ENCODE measurements at places on chromosomes 5 and 9.

GRCh38 chr9:74006935-74007334 lies 490.2 kb upstream of the RORB start:
- DNase-seq, result no peak

DNA sequence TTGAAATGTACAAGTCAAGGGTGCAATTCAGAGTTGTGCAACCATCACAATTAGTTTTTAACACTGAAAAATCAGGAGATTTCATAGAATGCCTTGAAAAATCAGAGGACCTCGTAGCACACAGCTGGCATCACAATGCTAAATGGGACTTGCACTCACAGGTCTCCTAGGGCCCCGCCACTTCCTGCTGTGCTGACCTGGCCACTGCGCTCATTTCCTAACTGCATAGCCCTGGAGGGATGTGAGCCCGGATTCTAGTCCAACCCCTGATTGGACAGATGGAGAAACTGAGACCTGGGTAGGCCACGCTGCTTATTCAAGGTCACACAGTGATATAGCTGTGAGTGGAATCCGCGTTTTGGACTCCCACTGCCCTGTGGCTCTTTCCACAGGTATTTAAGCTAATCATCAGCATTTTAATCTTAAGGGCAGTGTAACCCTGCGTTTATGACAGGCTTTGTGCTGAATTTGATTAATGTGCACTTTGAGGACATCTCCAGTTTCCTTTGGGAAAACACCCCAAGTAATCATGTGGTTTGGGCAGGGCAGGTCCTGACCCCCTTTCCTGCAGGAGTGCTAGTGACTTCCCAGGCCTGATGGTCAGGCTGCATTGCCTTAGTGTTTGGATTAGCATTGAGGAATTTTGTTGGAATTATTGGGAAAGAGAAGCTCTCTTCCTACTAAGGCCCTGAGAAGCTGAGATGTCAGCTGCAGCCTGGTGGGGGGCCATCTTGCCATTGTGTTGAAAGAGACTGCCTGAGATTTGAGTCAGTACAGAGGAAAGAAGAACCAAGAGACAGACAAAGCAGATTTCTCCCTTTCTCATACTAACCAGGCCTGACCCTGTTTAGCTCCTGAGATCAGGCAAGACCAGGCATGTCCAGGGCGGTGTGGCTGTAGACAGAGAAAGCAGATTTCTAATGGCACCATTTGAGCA lies 36.2 kb downstream of the STC2 start:
- no peak for DNase-seq

DNA sequence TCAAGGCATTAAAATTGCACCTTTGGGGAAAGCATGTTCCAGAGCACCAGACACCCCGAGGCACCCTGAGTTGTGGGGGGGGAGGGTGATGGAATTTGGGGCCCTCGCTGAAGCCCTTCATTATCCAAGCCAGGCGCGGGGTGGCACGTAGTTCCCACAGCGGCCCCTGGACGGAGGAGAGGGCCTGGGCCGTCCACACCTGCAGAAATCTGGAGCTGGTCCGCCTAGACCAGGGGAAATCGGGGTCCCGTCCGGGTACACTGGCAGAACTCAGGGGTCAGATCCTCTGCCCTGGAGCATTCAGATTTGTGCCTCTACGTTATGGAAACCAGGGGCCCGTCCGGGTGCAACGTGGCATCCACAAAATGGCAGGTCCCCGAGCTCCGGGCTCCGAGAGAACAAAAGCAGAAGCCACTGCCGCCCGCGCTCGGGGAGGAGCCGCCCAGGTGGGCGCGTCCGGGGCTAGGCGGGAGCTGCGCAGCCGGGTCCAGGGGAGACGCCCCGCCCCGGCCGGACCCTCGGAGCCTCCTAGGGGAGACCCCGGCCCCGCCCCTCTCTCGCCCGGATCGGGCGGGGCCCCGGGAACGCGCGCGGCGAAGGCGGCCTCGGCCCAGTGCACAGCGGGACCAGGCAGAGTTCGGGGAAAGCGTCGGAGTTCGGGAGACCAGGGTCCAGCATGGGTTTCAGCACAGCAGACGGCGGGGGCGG lies at the start of gene PLEKHG4B:
PLEKHG4B (plus strand) TSS at position 613 of the 708 bp plus-strand sequence; CDS start at position 677, 64 bp downstream.
- DNase-seq, result no peak

DNA sequence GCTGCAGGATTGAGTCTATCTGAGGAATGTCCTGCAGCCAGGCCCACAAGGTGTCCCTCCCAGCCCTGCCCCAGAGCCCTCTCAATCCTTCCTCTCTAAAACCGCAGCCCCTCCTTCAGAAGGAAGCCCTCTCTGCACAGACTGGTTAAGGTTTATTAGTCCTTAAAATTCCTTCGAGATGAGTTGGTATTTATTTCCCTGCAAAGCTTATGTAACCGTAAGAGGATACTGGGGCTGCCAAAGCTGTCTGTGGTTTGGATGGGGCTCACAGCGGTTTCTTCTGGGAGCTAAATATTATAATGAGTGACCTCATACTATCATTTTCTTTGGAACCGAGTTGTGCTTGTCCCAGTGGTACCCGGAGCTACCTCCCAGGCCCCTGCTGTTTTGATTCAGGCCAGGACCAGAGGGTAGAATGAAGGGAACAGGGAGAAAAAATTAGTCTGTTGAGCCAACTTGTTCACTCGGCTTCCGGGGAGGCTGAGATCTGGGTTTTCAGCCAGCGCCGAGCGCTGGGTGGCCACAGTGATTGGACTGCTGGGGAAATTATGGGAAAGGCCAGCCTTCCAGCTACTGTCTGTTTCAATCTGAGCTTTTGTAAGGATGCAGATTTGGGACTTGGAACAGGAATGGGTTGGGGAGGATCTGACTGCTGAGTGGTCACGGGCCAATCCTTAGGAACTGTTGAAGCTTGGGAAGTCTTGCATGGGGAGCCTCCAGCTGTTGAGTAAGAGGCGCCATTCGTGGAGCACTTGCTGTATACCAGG lies 107.5 kb downstream of the NDFIP1 start:
- DNase-seq, result no peak

DNA sequence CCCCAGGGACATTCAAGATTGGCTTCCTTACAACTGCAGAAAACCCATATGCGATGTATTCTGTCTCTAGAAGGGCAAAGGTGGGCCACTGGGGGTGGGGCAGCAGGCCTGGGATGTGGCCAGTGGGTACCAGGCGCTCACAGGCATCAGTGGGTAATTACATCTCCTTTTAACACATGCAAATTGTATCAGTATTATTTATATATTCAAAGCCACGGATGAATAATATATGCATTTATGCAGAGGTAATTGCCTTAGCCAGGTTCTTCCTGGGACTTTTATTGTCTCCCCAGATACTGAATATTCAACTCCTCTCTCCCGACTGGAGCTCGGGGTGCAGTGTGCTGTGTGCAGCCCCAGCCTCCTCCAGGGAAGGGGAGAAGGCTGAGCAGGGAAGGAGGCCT lies 109.4 kb upstream of the MVB12B start:
- no peak for DNase-seq

- DNase-seq, result no peak
Measured at GRCh38 chr9:112020680-112021596, 124.3 kb downstream of the UGCG start.

DNA sequence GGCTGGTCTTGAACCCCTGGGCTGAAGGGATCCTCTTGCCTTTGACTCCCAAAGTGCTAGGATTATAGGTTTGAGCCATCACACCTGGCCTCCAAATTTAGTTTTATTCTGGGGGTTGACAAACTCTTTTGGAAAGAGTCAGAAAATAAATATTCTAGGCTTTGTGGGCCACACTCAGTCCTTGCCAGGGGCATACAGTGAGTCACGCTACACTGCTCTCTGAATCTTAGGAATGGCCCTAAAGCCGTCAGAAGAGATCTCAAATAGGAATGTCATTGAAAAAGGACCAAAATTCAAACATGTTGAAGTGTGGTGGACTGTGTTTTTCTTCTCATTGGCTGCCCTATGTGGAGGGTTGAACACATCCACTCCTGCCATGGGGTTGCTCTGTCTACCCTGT lies 127.7 kb upstream of the BASP1 start:
- DNase-seq, result no peak

DNA sequence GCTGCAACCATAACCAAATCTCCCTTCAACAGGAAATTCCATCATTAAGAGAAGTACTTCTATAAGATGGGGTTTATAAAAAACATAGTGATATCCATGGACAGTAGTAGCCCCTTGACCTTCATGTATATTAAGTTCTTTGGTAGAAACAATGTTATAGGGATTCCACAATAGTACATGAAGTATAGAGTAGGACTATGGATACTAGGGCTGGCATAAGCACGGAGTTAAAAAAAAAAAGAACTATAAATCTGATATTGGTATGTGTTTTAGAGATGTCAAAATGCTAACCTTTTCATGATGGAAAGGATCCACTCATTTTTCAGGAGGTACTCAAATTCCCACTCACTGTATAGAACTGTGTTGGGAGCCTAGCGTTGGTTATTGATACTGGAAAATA lies 337.6 kb downstream of the FGF10 start:
- DNase-seq, result no peak

DNA sequence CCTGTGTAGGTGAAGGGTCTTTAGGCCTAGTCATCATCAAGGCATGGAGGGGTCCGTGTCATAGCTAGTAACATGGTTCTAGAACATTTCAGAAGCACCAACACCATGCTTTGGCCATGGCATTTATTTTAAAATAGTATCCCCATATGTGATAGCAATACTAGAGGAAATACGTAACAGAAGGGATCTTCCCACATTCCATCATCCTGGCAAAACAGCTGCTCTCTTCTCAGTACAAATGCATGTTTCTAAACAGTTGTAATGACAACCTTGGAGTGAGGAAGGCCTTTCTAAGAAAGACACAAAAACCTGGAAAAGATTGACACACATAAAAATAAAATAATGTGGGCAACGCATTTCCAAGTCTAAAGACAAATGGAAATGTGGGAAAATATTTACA lies 97.6 kb downstream of the GADD45G start:
- no peak for DNase-seq

DNA sequence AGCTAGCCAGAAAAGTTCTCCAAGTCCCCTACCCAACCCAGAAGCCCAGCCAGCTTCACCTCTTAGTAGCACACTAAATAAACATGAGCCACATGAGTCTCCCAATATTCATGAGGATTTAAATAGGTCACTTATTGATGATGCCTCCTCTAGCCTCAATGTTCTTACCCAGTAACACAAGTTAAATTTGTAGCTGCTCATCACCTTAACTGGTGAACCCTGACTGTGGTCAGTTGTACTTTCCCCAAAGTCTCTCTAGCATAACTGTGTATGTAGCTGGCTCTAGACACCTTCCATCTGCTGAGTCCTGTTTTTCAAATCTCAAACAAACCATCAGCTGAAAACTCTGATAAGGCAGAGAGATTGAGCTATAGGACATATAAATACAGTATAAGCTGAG lies 100.3 kb upstream of the ELAVL2 start:
- no peak for DNase-seq

DNA sequence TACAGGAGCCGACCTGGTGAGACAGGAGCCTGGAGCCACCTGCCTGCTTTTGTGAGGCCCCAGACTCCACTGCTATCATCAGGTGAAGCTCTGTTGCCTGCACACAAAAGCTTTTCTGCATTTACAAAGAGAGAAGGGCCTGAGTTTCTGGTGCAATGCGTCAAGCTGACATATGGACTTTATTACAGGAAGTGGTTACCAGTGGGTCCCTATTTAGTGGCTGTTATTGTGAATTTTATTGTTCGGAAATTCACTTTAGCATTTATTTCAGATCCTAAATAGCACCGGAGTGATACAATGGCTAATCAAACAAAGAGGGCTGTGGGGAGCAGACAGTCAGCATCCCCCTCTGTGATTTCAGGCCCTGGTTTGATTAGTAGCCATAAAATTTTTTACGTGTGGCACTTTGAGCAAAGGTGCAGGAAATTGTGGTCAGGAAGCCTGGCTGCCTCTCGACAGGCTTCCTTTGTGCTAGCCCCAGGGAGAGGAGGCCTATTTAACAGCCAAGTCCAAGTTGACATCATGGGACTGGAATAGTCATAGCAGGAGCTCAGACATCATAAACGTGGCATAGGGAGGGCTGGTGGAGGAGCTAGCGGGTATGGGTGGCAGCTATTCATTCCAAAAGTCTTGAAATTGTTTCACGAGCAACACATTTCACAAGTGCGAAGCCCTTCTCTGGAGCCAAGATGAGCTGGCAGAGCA lies 8.4 kb downstream of the TGFBI start:
- peak; percentile 66 for DNase-seq

- no peak for DNase-seq
Measured at GRCh38 chr5:37448941-37449340, 69.8 kb downstream of the WDR70 start.

GRCh38 chr5:119358901-119359603 lies 3.2 kb downstream of the TNFAIP8 start:
- no peak for DNase-seq

DNA sequence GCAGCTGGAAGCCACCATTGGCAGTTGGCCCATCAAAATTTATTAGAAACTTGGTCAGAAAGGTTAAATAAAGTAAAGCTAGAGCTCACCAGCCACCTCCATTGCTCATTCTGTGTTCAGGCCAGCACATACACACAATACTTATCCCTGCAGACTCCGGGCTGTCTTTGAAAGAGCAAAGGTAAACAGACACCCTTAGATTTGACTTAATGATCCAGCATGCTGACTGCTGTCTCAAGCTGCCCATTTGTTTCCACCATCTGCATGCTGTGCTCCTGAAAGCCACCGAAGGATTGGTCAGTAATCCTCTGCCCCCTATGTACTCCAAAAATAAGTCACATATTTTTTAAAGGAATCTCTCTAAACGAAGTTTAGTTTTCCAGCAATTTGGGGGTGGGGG lies 1059.8 kb upstream of the DMAC1 start:
- no peak for DNase-seq

GRCh38 chr5:130050585-130050984 lies 146.3 kb downstream of the CHSY3 start:
- no peak for DNase-seq

- DNase-seq, result no peak
Measured at GRCh38 chr5:95940758-95941682, 20.6 kb downstream of the ELL2 start.

DNA sequence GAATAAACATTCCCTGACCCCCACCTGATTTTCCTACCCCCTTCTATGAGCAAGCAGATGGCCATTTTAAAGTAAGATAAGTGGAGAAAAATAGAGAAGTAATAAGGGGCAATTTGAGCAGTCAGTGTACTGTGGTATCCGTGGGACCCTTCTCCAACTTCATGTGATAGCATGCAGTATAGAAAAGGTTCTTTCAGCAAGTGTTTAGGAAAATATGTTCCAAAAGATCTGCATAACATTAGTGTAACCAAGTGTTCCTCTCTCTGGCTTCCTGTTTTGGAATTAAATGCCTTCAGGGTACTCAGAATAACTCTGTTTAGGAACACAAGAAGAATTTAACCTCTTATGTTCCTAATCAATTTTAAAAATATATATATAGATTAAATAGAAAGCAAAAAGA lies 134.9 kb downstream of the ATG10 start:
- no peak for DNase-seq

DNA sequence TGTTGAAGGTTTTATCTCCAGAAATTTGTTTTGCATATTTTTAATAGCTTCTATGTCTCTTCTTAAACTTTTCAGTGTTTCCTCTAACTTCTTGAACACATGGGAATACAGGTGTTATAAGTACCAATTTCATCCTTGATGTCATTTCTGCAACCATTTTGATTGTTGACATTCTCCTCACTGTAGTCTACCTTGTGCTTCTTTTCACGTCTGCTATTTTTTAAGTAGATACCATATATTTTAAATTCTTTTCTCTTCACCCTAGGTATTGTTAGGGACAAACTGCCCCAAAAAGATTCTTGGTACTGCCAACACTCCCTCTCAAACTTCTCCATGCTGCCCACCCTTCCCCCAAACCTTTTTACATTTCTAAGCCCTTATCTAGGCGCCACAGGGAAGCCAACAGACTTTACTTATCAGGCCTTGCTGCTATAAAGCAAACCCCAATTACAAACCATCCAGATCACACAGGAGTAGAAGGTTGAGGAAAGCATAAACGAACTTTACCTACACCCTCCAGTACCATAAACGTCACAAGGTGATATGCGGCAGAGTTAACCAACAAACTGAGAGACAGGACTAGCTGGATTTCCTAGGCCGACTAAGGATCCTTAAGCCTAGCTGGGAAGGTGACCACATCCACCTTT lies 1165.3 kb downstream of the TAF11L14 start:
- no peak for DNase-seq
